ENCODE measurements at places on chromosomes 5 and 9. TPM values are rescaled to one million over a fixed set of nuclear protein-coding genes. Genes with fewer than 3 reads are reported as not detected.

Gene IL5
- total RNA-seq = not detected

Gene SETD9
- total RNA-seq = 5.2 TPM

Gene ARL14EPL
- not detected for total RNA-seq

Gene PPP1R26
- 20.7 TPM for total RNA-seq

Gene LMBRD2
- 13.2 TPM for total RNA-seq

Gene ATP10B
- 0.39 TPM for total RNA-seq

Gene PITX1
- total RNA-seq = 0.18 TPM

Gene APBA1
- 2.4 TPM for total RNA-seq

Gene OR1J2
- total RNA-seq = not detected

Gene ST8SIA4
- total RNA-seq = 10.2 TPM

Gene KLHL9
- 23.4 TPM for total RNA-seq

Gene ANKRD55
- 0.94 TPM for total RNA-seq

Gene NEUROG1
- total RNA-seq = not detected

Gene CNTFR
- total RNA-seq = 0.90 TPM

Gene IL31RA
- 0.16 TPM for total RNA-seq

Gene GHR
- total RNA-seq = 6.3 TPM

Gene DMGDH
- 1.3 TPM for total RNA-seq

Gene LHX2
- not detected for total RNA-seq

Gene DDX4
- not detected for total RNA-seq

Gene ORM2
- 3.4 TPM for total RNA-seq

Gene CDC26
- 27.8 TPM for total RNA-seq

Gene PCSK1
- total RNA-seq = 0.47 TPM

Gene ANKRA2
- 13.8 TPM for total RNA-seq

Gene TNC
- total RNA-seq = 166 TPM

Gene ZNF782
- total RNA-seq = 3.8 TPM

Gene CPEB4
- 59.6 TPM for total RNA-seq

Gene ADRA1B
- total RNA-seq = 1.5 TPM

Gene ATOX1
- total RNA-seq = 89.7 TPM

Gene CCL27
- not detected for total RNA-seq

Gene CD72
- total RNA-seq = 4.0 TPM

Gene MARCOL
- total RNA-seq = not detected

Gene GDA
- 0.08 TPM for total RNA-seq

Gene CCDC127
- total RNA-seq = 5.2 TPM

Gene GBGT1
- total RNA-seq = 45.1 TPM

Gene CNTLN
- 6.8 TPM for total RNA-seq

Gene F12
- total RNA-seq = 0.63 TPM

Gene ANKRD20A1
- 2.2 TPM for total RNA-seq

Gene PKD2L2
- total RNA-seq = not detected

Gene FOXD4L5
- total RNA-seq = not detected

Gene TLE1
- total RNA-seq = 29.2 TPM

Gene RFX3
- total RNA-seq = 10.5 TPM

Gene ANKRD18B
- total RNA-seq = 1.3 TPM

Gene MRNIP
- 16.9 TPM for total RNA-seq

Gene DRD1
- 0.17 TPM for total RNA-seq

Gene ESM1
- total RNA-seq = 1.8 TPM

Gene SSBP2
- total RNA-seq = 37.3 TPM

Gene PCDHA9
- 0.20 TPM for total RNA-seq
